Posterior cingulate gyrus (tissue), 11 donors: ENCODE measurements at places on chromosomes 3 and 15.

DNA sequence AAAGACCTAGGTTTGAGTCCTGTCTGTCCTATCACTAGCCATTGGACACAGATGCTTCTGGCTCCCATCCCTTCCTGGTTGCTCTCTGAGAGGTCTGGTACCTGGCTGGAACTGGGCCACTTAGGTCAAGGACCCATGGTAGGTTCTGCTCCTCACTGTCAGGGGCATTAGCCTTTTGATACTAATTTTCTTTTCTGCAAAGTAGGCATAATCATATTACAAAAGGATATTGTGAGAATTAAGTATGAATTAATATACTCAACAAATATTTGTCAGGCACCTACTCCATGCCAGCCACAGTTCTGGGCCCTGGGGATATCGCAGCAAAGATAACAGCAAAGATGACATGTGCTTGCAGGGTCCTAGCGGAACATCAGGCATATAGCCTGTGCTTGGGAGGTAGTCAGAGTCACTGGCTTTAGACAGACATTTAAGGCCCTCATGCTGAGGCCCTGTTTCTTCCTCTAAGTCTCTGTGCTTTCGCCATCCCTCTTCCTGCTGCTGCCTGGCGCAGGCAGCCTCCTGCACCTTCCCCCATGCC lies 25.6 kb upstream of the LCTL start:
- DNase-seq = no peak

GRCh38 chr15:44813231-44813630 lies 76.9 kb downstream of the TRIM69 start:
- no peak for DNase-seq

GRCh38 chr3:113377158-113377557 lies 64.1 kb downstream of the CFAP44 start:
- DNase-seq = no peak

DNA sequence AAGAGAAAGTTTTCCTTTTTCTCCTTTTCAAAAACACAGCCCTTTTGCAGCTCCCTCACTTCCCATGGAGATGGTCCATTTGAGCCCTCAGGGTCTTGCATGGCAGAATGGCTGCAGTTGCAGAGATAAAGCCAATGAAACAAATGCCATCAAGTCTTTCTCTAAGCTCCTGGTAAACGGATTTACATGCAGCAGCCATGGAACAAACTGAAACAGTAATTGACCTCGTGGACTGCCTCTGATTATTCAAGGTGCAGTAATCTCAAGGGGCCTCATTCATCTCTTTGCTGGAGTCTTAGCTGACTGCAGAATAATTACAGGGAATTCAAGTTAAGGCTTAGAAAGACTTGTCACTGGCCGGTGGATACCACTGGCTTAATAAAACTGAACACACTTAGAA lies 125.1 kb downstream of the SQOR start:
- DNase-seq = no peak

GRCh38 chr15:74642734-74643664 lies 27.4 kb downstream of the CLK3 start:
- DNase-seq = no peak

DNA sequence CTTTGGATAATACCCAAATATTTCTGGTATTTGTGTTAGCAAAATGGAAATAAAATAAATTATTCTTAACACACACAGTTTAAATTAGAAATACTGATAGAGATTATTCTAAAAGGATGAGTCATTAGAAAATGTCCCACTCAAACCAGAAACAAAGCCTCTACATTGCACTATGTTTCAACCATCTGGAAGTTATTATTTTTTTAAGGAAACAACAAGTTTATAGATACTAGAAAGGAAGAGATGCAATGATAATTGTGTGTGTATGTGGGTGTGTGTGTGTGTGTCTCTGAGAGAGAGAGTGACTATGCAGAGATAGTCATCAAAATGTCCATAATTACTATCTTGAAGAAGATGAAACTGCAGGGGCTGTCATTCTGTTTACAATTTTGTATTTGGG lies 1340.5 kb downstream of the ROBO1 start:
- no peak for DNase-seq
